ENCODE measurements at places on chromosomes 12 and 14.

- no peak for DNase-seq
Observed at GRCh38 chr14:38122241-38122640, 85.5 kb upstream of the SSTR1 start.

DNA sequence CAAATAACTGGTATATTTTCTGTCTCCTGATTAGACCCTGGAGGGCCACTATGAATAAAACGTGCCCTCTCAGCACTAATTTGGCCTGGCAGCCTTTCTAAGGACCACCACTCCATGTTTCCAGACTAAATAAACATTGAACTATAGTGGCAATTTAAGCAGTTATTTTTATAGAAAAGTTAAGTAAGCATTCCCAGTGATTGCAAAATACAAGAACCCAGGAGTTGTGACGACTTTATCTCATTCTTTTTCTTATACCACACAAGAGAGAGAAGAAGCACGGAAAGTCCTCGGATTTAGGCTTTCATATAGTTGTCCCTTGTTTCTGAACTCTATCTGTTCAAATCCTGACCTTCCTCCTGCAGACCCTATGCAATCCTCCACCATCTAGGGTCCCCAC is 23.1 kb upstream of the STRAP start:
- DNase-seq: no peak

DNA sequence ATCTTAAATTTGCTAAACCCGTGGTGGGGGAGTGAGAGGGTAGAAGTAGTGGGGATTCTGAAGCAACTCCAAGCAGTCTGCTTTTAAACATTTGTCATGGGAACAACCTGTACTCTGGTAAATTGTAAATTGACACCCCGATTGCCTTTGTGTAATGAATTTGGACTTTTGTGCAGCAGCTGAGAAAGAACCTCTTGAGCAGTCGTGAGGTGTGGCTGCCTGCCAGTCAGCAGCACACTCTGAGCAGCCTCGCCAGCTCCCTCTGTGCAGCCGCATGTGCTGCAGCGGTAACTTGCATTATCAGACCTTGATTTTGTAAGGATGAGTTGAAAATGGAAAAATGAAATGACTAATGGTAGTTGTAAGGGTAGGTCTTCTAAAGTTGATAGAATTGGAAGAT is 74.3 kb downstream of the SUSD6 start:
- no peak for DNase-seq

GRCh38 chr12:118959348-118959747 is 22.0 kb upstream of the SRRM4 start:
- no peak for DNase-seq

GRCh38 chr14:95569440-95569839 is 34.6 kb downstream of the GLRX5 start:
- no peak for DNase-seq

- DNase-seq: no peak
Observed at GRCh38 chr12:132966676-132967415, 10.7 kb upstream of the ZNF605 start.

- DNase-seq: no peak
Observed at GRCh38 chr12:47817272-47818006, 2.3 kb downstream of the HDAC7 start.

Data from foreskin melanocyte (primary cell).